ENCODE measurements at places on chromosomes 2 and 18. TPM values are rescaled to one million over a fixed set of nuclear protein-coding genes. Genes with fewer than 3 reads are reported as not detected.

Gene SDC1
- 0.27 TPM for total RNA-seq

Gene PARD6G
- total RNA-seq: 0.48 TPM

Gene TTR
- not detected for total RNA-seq

Gene CXCR4
- 106 TPM for total RNA-seq

Gene KIAA1328
- 6.8 TPM for total RNA-seq

Gene NYAP2
- not detected for total RNA-seq

Gene MARCHF4
- total RNA-seq: not detected

Gene ABCG8
- total RNA-seq: not detected

Gene TMEM169
- total RNA-seq: 0.63 TPM

Gene BAZ2B
- total RNA-seq: 13.3 TPM

Gene CRYGA
- total RNA-seq: not detected

Gene RBM44
- total RNA-seq: 0.63 TPM

Gene TLX2
- 0.60 TPM for total RNA-seq
